ENCODE measurements at places on chromosomes 12 and 14.

DNA sequence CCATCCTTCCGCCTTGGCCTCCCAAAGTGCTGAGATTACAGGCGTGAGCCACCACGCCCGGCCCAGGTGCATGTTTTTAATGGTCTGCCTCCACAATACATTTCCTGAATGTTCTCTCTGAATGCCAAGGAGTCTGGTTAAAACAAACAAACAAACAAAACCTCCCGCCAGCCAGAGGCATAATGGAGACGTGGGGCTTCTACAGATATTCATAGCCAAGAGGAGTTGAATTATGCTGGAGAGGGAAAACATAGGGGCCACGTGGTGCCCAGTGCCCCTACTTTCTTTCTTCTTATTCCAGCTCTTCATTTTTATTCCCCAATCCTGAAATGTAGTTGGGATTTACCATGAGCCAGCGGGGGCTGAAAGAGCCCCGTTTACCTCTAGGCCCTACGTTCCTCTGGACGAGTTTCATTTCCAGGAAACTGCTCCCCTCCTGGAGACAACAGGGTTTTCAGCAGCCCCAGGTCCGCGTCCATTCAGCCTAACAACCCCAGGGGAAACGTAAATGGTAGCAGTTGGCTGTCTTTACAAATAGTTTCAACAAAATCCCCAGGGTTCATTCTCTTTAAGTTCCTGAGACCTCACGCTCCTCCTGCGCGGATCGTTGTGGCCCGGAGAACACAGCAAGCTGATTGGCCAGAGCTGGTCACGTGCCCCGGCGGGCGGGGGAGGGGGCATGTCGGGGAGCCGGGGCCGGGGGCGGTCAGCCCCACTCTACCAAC lies 108.5 kb upstream of the ESRRB start:
- peak; percentile 27 for DNase-seq

DNA sequence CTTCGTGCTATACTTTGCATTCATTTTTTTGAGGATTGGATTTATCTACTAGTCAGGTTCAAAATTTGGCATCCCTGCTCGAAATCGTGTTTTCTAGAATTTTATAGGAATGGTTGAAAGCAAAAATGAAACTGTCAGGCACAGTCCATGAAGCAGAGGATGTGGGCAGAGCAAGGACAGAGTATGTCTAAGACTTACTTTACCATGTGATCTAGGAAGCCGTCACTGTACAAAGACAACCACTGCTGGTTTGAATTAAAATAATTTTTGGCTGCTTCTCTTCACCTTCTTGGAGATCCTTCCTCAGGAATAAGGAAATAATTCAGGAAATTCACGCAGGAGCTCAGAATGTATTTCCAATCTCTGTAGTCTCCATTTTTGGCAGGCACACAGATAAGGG lies 31.6 kb upstream of the SGPP1 start:
- peak; percentile 40 for DNase-seq

DNA sequence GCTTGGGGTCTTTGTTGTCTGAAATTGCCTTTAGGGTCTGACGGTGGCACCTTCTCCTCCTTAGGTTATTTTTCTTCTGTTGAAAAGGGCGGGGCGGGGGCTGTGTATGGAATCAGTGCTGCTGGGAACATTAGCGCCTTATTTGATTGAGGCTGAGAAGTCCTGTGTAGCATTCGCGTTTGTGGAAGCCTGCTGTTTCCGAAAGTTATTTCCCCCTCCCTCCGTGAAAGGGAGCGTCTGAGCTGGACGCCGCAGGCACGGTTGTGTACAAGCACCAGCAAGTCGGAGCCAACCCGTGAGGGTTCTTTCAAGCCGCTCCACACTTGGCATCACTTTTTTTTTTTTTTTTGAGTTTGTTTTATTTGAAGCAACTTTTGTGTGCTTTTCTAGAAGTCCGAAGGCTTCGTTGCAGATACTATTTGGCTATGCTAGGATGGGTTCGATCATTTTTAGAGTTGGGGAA lies 1.1 kb downstream of the SYNE2 start:
- peak; percentile 37 for DNase-seq

DNA sequence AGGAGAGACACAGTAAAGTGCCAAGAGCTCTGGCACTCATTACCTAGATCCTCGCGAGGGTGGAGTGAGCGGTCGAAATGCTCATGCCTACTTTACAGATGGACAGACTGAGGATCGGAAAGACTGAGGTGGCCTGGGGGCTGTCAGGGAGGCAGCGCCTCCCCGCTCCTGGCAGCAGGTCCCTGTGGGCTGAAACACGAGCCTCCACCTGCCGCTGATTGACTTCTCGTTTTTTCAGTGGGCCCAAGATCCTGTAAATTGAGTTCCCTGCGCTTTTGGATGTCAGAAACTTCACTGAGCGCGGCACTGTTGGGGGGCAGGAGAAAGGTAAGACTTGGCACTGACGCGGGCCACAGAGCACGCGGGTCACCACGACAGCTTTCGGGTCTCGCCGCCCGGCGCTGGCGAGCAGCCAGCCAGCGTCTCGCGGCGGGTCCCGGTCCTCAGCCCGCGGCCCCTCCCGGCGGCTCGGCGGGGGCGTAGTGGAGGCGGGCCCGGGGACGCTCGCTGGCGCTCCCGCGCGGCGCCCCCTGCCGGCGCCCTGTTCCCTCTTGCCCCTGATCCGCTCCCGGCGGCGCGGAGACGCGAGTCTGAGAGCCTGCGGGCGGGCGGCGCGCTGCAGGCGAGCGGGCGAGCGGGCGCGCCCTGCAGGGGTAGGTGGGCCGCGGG lies 552 bp upstream of the SCN8A start:
- DNase-seq, result peak; percentile 76

- peak; percentile 83 for DNase-seq
Observed at GRCh38 chr12:45969084-45969483, 21.3 kb downstream of the SCAF11 start.

DNA sequence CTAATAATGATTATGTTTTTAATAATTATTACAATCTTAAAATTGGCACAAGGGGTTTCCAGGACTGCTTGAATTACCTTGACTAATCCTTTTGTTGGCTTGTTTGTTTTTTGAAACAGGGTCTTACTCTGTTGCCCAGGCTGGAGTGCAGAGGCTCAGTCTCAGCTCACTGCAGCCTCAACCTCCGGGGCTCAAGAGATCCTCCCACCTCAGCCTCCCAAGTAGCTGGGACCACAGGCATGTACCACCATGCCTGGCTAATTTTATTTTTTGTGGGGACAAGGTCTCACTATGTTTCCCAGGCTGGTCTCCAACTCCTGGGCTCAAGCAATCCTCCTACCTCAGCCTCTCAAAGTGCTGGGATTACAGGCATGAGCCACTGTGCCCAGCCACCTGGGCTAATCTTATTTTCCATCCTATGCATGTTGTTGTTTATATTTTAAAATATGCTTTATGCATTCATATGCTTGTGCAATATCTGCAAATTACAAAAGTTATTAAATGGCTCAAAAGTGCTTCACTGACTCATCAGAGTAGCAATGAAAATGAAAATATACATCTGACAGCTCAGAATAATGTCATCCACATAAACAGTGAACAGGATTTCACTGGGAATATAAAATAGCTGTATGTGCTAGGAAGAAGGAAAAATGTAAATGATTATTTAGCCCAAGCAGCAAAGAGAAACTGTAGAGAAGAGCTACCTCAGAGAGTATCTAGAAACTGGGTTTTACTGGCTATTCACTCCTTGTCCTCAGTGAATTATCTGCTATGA lies 24.8 kb upstream of the PLEKHG6 start:
- no peak for DNase-seq

DNA sequence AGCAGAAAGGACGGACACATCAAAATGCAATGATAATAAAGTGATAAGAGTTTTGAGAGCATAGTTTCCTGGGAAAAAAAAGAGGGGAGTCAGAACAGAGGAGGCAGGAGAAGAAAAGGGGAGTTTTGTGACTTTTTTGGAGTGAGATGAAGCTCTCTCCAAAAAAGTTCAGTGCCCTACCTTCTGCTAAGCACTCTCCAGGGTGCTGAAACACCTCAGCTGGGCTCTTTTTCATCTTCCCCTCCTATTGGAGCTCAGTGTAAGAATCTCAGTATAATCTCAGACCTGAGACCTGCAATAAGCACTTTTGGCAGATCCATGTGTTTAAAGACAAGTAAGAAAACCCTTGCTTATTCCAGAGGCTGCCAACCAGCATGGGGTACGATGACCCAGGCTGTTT lies 58.9 kb upstream of the SRRM4 start:
- DNase-seq, result no peak

DNA sequence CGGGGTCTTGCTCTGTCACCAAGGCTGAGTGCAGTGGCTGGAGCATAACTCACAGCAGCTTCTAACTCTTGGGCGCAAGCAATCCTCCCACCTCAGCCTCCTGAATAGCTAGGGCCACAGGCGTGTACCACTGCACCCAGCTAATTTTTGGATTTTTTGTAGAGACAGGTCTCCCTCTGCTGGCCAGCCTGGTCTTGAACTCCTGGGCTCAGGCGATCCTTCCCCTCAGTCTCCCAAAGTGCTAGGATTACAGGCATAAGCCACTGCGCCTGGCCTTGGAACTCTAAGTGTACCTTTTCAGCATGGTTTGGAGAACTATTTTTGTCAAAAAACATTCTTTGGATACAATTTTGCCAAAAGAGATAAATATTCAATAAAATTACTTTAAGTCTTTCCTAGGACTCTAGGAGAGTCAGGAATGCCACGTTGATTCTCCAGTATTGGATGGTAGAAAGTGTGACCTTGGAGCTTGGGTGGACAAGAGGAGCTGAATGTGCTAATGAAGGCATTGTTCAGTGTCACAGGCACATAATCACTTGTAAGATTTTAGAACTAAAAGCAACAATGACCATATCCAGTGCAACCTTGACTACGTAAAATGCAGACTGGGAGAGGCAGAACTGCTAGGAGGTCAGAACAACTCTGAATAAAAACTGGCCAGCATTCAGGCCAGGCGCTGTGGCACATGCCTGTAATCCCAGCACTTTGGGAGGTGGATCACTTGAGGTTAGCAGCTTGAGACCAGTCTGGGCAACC lies 2.8 kb downstream of the SRSF9 start:
- peak; percentile 44 for DNase-seq

- DNase-seq, result peak; percentile 77
Observed at GRCh38 chr12:96255077-96255476, 60.9 kb downstream of the ELK3 start.

DNA sequence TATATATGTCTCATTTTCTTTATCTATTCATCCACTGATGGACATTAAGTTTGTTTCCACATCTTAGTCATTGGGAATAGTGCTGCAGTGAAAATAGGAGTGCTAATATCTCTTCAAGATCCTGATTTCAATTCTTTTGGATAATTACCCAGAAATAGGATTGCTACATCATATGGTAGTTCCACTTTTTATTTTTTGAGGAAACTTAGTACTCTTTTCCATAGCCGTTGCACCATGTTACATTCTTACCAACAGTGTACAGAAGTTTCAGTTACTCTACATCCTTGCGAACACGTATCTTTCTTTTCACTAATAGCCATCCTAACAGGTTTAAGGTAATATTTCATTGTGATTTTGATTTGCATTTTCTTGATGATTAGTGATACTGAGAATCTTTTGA lies 29.8 kb downstream of the TESPA1 start:
- DNase-seq, result no peak

- no peak for DNase-seq
Observed at GRCh38 chr14:96081767-96082400, 42.7 kb downstream of the C14orf132 start.

- no peak for DNase-seq
Observed at GRCh38 chr12:25189656-25190055, 5.3 kb downstream of the DNAI7 start.

All from AG10803 (cell line).